ENCODE measurements at places on chromosomes 6 and 20.

DNA sequence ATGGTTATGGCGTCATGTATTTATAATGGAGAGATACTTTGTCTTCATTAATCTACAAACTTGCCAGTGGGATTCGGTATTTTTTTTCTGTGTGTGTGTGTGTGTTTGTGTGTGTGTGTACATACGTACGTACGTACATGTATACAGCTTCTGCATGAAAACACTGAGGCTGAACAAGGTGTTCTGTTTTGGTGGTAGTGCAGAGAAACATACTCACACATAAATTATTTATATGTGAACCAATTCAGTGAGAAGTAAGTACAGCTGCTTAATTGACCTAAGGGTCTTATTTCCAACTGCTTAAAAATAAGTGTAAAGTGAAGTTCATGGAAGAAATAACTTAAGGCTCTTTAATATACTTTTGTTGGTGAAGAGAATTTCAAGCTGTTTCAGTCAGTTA, 234.2 kb downstream of the BCKDHB start:
- DNase-seq: no peak

- no peak for DNase-seq
Measured at GRCh38 chr6:14728396-14729024, 517.4 kb upstream of the JARID2 start.

- DNase-seq: no peak
Measured at GRCh38 chr6:136775548-136775947, 16.7 kb downstream of the MAP3K5 start.

GRCh38 chr6:14379568-14379967, 262.0 kb downstream of the CD83 start:
- no peak for DNase-seq

GRCh38 chr6:25278261-25278913, 787 bp upstream of the CARMIL1 start:
- no peak for DNase-seq

DNA sequence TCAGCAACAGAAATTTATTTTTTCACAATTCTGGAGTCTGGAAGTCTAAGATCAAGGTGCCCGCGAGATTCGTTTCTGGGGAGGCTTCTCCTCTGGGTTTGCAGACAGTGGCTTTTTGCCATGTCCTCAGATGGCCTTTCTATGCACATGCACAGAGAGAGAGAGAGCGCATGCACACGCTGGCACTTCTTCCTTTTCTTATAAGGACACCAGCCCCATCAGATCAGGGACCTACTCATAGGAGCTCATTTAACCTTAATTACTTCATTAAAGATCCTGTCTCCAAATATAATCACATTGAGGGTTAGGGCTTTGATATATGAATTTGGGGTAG, 260.7 kb upstream of the PLCB4 start:
- no peak for DNase-seq

GRCh38 chr6:143621159-143621873, 56.4 kb upstream of the PHACTR2 start:
- DNase-seq: no peak

- DNase-seq: no peak
Measured at GRCh38 chr20:46388201-46388836, 18.1 kb downstream of the ELMO2 start.

- no peak for DNase-seq
Measured at GRCh38 chr6:164108869-164109769, 694.6 kb downstream of the QKI start.

- peak; percentile 46 for DNase-seq
Measured at GRCh38 chr6:97978855-97979271, 695.8 kb upstream of the MMS22L start.

DNA sequence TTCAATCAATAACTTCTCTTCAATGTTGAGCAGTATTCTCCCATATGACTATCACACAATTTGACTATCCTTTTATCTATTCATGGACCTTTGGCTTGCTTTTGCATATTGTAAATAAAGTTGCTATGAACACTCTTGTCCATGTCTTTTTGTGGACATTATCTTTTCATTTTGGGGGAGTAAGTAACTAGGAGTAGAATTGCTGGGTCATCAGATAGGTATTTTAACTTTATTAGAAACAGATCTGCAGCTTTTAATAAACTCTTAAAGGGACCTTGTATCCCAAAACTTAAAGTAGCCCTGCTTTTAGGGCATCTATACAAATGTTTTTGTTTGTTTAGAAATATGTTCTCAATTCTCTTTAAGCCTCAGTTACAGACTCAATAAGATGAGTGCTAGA, 614.2 kb upstream of the CITED2 start:
- no peak for DNase-seq

DNA sequence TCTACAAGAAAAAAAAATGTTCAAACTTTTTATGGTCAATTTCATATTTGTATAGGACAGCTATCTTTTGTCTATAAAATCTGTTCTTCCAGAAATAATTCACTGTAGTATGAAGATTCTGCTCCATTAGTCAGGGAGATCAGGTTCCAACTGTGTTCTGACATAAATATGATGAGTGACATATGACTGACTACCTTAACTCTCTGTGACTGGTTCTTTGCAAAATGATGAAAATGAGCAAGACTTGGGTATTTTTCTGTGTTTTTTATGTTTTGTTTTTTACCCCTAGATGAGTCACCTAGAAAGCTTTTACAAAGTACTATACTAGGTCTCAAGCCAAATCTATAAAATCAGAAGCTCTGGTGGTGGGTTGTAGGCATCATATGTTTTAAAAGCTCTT, 229.6 kb downstream of the MMUT start:
- DNase-seq: no peak

DNA sequence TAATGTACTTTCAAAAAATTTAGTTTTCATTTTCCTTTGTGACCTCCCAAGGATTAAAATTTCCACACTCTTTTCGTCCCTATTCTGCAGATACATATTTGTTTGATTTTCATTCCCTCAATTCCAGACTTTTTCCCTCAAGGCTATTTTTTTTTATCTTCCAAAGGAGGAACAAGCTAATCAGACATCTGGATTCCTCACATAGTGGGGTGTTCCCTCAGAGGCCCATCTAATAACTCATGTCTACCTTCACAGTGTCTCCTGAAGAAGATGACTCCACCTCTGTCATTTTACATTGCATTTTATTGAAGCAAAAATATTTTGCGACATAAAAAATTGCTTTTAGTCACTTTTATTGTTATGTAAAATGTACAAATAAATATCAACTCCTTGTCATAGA, 122.2 kb downstream of the RFPL4B start:
- DNase-seq: no peak

- DNase-seq: no peak
Measured at GRCh38 chr6:167797476-167798265, 29.0 kb upstream of the AFDN start.

DNA sequence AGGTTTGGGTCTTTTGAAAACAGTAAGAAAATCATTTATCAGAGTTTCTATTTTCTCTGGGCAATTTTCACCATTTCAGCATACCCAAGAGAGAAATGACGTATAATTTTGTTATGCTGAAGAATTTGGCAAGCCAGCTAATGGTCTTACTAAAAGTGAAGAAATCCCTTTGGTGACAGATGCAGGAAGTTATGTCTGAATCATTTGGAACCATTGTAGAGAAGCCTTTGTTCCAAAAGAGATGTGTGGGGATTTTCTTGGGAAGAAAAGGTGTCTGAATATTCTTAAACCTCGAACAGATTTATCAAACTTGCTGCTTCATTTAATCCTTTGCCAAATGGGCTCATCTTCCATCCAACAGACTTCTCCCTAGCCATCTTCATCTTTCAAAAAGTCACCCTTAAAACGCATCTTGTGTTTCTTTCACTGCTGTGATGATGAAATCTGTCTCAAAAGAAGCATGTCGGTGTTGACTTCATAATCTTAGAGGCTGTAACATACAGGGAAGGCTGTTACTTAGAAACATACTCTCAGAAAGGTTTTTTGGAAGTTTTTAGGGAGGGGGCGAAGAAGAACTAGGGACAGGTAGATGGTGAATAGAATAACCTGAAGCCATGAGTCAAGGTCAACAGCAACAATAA, 39.5 kb downstream of the CITED2 start:
- no peak for DNase-seq

DNA sequence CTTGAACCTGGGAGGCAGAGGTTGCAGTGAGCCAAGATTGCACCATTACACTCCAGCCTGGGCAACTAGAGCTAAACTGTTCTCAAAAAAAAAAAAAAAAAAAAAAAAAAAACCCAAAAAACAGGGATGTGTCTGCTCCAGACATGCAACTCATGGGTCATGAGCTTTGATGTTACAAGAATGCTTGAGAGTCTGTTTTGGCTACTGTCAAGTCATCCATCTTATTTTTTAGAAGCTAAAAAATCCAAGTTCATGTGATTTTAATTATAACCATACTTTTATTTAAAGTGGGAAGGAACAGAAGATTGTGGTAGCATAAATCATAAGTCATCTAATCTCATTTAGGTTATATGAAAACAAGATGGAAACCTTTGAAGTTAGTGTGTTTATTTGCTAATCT, 120.6 kb downstream of the PDE7B start:
- DNase-seq: no peak

DNA sequence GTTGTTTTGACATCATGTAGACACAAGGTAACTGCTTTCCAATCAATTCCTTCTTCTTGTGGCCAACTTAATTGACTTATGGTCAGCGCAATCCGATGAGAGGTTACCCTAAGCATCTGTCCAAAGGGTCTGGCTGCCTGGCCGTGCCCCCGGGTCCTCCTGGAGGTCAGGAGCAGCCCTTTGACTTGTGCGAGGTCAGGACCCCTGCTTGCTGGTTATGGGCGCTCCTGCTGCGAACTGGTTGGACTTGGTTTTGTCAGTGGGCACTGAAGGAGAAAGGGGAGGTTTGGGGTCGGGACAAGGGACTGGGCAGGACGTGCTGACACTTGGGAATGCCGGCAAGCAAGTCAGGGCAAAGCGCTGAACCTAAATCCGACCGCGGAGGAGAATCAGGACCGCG, 215.6 kb downstream of the QKI start:
- no peak for DNase-seq

DNA sequence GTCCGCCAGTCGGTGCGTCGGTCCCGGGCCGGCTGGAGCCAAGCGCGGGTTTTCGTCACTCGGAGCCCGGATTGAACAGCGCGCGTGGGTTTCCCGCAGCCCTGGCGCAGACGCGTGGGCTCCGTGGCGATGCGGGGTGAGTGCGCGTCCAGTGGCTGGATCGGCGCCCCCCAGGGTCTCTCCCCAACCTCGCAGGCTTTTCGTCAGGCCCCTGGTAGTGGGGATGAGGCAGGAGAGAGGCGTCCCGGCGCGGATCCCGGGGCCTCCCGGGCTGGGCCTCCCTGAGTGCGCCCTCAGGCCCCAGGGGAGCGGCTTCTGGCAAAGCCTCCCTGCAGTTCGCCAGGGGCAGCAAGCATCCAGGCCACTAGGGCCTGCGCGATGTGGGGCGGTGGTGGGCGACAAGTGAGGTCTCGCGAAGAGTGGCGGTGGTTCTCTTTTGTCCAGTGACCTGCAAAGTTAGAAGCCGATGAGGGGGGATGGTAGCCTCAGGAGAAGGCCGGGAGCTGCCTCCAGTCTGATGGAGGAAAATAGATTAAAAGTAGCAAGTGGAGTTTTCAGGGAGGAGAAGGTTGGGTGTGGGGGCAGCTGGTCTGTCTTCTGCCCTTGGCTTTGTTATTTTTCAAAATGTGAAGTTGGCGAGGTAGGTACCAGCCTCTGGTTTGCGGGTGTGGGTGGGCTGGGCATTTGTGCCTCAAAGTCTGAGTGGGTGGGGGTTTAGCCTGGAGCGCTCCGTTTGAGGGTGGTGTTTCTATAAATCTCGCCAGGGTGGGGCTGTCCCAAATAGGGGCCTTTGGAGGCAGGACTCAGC, 1.6 kb downstream of the TOX2 start:
- DNase-seq: no peak

GRCh38 chr6:98998103-98998502, 50.4 kb upstream of the FBXL4 start:
- no peak for DNase-seq

DNA sequence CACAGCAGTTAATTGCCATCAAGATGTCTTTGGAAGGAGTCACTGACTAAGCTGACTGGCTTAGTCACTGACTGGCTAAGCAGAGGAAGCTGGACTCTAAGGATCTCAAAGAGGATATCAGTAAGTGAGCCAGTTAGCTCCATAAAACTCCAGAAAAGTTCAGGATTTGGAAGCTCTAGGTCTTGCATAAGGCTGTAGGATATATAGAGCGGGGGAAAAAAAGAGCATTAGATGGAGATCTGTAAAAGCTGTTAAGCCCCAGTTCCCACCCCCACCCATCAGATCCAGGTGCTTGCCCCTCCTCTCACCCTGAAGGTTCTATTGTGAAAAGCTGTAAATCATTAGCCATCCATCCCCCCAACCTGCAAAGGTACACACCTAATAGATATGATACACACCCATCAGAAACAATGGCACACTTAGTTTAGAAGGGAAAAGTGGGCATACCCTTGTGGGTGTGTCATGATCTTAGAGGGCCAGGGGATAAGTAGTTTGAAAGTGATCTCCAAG, 32.2 kb downstream of the CARMIL1 start:
- DNase-seq: no peak

GRCh38 chr6:110495949-110496348, 19.5 kb upstream of the SLC22A16 start:
- DNase-seq: no peak

DNA sequence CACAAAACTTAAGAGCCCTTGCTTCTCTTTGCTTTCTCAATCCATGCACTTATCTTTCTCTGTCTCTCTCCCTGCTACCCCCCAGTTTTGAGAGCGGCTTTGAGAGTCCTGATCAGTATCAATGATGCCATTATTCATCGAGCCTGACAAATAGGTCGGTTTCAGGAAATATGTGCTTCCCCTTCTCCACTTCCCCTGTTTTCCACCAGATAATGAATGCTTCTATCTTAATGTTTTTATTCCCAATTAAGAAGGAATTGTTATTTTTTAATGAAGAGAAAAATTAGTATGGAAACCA, 117.7 kb downstream of the KIF13A start:
- DNase-seq: no peak

GRCh38 chr20:3167738-3168078, 5.6 kb downstream of the LZTS3 start:
- no peak for DNase-seq

DNA sequence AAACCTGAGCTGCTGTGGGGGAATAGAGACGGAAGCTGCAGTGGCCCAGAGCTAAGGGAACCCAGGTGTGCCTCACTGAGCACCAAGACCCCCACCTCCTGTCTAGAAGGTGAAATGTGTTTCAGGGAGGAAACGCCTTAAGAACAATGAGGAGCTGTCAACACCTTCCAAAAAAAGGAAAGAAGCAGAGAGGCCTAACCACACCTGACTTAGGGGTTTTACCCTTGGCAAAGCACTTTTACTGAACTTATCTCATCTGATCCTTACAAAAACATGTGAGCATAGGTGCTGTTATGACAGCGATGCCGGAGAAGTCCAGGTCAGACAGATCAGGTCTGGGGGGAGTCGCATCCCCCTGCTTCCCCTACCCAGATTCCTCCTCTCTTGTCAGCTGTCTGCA, 16.1 kb upstream of the CDKN1A start:
- DNase-seq: no peak

DNA sequence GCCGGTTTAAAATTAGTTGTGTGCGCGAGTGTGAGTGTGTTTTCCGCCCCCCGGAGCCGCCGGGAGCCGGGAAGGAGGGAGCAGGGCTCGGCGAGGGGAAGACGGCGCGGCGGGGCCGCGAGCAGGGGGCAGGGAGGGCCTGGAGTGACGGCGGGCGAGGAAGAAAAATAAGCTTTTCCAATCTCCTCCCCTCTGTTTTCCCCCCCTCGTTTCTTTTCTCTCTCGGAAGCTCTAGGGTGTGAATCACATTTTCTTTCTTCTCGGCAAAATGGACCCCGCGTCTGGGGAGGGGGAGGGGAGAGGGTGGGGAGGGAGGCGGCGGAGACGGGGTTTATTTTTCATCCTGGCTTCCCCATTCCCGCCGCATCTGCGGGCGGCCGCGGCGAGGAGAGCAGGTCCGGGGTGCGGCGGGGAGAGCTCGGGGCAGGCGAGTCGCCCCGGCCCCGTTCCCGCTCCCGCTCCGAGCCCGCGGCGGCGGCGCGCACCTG, 881 bp downstream of the BICRAL start:
- no peak for DNase-seq
